ENCODE measurements at places on chromosomes 3 and 15.

DNA sequence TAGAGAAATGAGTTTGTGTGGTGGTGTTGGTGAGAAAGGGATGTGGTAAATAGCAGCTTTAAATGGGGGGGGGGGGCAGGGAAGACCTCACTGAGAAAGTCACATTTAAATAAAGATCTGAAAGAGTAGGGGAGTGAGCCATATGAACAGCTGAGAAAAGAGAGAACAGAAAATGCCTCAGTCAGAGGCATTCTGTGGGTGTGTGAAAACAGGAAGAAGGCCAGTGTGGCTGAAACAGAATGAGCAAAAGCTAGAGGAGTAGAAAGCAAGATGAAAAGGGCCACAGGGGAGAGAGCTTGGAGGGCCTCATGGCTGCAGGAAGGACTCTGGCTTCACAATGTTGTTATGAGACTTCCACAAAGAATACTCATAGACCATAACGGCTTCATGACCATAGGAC is 783.3 kb downstream of the ZPLD1 start:
- DNase-seq, result no peak

DNA sequence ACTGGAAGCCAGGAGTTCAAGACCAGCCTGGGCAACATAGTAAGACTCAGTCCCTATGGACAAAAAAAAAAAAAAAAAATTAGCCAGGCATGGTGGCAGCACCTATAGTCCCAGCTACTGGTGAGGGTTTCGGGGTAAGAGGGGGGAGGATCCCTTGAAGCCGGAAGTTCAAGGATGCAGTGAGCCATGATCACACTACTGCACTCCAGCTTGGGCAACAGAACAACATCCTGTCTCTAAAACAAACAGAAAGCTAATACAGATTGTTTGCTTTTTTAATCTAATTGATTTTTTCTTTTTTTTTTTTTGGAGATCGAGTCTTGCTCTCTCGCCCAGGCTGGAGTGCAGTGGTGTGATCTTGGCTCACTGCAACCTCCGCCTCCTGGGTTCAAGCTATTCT is 1.6 kb upstream of the IMP3 start:
- no peak for DNase-seq

DNA sequence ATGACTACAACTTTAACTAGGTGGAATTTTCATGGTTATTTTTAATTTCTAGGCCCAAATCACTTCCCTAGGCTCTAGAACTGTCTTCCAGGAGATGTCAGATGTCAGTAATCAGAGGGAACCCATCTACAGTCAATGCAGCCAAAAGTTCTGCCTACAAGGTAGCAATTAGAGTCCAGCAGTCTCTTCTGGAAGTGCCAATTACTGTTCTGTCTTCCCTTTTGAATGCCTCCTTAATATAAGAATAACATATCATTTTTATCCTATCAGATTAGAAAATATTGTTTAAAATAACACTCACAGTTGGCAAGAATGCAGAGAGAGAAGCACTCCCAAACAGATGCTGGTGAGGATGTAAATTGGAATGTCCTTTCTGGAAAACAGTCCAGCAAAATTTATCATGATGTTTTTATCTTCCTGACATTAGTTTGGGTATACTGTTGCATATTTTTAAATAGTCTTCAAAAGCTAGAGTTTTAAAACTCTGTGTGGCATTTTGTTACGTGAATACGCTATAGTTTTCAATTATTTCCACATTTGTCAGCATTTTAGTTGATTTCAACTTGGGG is 543.7 kb downstream of the FHIT start:
- DNase-seq, result no peak

GRCh38 chr3:88132894-88133293 is 16.9 kb upstream of the C3orf38 start:
- no peak for DNase-seq

DNA sequence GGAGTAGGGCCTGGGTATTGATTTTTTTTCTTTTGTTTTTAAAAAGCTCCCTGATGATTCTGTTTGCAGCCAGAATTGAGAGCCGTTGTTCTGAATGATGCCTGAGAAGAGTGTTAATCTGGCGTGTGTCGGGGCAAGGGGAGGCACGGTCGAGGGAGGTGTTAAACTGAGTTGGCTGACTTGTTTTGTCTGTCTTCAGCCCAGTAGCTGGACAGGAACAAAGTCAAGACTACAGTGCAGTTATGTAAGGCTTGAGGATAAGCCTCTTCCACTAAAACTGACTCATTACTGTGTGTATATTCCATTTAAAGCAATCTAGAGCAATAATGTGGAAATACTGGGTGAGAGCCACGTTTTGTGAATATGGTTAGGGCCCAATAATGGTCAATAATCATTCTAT is 119.0 kb upstream of the DLG1 start:
- DNase-seq, result no peak

DNA sequence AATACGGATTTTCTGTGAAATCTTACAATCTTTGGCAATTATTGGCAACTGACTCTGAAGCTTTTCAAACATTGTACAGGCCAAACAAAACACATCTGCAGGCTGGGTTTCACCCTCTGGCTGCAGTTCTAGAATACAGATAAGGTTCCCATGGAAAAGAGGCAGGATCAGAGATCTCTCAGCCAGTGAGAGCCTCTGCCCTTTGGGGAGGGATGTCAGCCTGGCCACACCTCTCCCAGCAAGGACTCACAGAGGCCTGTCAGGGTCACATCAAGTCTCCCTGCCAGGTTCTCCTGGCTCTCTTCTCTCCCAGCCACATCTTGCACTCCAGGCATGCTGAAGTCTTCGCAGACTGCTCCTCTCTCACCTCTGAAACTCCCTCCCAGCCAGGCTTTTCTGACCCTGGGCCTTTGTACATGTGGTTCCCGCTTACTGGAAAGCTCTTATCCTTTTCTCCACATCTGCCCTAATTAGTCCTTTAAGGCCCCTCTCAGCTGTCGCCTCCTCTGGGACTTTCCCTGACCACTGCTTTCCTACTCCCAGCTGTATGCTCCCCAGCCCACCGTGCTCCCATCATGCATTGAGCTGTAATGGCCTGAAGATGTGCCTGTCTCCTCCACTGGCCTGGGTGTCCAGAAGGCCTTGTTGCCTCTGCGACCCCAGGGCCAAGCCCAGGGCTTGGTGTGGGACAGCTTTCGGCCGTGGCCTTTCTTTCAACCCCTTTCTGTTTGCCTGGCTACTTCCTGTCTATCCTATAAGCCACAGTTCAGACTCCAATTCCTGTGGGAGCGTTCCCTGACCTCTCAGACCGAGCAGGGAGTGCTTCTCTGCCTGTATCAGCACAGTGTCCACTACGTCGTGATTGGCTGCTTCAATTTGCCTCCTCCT is 4.3 kb downstream of the RBP1 start:
- DNase-seq, result no peak

GRCh38 chr15:28022961-28023360 is 76.2 kb downstream of the OCA2 start:
- no peak for DNase-seq

GRCh38 chr3:178231645-178232044 is 304.6 kb upstream of the KCNMB2 start:
- DNase-seq, result no peak

GRCh38 chr15:91456251-91456718 is 356.2 kb downstream of the SV2B start:
- no peak for DNase-seq

DNA sequence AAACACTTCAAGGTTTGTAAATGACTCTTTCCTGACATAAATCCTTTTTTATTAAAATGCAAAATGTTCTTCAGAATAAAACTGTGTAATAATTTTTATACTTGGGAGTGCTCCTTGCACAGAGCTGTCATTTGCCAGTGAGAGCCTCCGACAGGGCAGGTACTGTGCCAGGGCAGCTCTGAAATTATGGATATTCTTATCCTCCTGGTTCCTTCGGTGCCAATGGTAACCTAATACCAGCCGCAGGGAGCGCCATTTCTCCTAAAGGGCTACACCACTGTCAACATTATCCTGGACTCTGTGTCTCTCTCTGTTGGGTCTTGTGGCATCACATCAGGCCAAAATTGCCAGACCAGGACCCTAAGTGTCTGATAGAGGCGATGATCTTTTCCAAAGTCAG is 33.0 kb downstream of the CHDH start:
- no peak for DNase-seq

DNA sequence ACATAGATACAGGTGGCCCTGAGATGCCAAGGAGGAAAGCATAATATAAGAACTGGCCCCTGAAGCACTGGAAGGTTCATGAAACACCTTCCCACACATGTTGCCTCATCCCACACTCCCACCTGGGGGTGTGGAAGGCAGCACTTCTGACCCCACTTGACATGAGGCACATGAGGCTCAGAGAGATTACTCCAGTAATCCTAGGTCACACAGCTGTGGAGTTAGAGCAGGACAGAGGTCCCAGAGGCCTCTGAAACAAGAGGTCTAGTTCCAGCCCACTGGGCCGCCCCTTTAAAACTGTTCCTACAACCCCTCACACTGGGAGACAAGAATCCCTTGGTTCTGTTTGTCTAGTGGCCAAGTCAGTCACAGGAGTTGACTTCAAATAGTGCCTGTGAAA is 7.2 kb downstream of the SSUH2 start:
- no peak for DNase-seq

Measured in CD4-positive, alpha-beta T cell treated with Interferon alpha-2 for 1 hour (primary cell).